Right forelimb (tissue), 1 donor: ENCODE measurements at places on chromosomes 4 and X.

DNA sequence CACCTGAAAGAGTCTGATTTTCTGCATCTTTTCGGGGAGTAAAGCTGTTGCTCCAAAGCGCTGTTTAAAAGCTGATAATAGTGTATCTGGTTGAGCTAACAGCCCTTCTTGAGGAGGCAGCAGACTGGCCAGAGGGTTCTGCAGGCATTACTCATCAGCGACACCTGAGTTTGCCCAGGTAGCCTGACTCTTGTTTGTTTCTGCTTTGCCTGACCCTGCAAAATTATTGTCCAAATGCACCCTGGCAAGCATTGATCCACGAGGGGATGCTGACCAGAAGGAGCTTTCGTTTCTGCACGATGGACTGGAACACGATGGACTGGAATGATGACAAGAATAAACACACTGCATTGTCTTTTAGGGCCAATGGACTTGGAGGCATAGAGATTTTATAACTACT is 6.2 kb downstream of the CD99 start:
- DNase-seq, result no peak

- no peak for DNase-seq
These were observed 4.6 kb downstream of the MMAA start for GRCh38 chr4:145623831-145624230.

GRCh38 chr4:18850867-18851266 is 829.3 kb upstream of the LCORL start:
- no peak for DNase-seq

DNA sequence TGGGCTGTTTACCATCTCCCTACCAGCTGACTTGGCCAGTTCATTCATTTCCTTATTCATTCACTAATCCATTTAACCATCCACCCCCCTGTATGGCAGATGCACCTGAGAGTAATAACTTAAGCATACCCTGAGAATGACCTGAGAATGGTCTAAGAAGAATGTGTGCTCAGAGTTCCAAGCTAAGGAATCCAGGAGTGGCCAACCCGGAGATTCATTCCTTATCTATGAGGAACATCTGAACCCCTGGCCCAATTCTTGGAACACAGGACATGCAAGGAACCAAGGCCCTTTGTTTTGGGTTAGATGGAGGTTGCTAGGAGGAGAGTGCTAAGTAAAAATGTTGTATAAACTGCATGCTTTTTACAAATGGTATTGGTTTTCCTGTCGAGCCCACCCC is 13.5 kb upstream of the STARD8 start:
- DNase-seq, result no peak

DNA sequence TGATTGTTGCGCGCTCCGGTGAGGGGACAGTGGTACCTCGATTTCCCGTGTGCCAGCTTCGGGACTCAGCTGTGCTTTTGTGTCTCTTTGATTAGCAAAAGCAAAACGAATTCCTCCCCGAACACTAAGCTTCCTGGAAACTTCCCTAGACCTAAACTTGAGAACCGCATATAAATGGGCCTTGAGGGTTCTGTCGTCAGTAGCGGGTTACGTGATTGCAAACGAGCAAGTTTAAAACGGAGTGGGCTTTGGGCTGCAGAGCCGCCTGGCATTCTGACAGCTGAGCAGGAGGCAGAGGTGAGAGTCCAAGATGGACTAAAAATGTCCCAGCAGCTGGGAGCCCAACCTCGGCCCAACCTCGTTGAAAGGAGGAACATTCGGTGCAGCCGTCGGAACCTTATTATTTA is 1.2 kb upstream of the TAPT1 start:
- peak; percentile 58 for DNase-seq

GRCh38 chr4:48635310-48635709 is 144.8 kb downstream of the FRYL start:
- no peak for DNase-seq

GRCh38 chr4:94306713-94307112 is 35.9 kb downstream of the HPGDS start:
- DNase-seq, result no peak

GRCh38 chr4:27685091-27685490 is 824.5 kb downstream of the STIM2 start:
- DNase-seq, result no peak

GRCh38 chrX:17613979-17614588 is 123.2 kb upstream of the SCML1 start:
- DNase-seq, result no peak

DNA sequence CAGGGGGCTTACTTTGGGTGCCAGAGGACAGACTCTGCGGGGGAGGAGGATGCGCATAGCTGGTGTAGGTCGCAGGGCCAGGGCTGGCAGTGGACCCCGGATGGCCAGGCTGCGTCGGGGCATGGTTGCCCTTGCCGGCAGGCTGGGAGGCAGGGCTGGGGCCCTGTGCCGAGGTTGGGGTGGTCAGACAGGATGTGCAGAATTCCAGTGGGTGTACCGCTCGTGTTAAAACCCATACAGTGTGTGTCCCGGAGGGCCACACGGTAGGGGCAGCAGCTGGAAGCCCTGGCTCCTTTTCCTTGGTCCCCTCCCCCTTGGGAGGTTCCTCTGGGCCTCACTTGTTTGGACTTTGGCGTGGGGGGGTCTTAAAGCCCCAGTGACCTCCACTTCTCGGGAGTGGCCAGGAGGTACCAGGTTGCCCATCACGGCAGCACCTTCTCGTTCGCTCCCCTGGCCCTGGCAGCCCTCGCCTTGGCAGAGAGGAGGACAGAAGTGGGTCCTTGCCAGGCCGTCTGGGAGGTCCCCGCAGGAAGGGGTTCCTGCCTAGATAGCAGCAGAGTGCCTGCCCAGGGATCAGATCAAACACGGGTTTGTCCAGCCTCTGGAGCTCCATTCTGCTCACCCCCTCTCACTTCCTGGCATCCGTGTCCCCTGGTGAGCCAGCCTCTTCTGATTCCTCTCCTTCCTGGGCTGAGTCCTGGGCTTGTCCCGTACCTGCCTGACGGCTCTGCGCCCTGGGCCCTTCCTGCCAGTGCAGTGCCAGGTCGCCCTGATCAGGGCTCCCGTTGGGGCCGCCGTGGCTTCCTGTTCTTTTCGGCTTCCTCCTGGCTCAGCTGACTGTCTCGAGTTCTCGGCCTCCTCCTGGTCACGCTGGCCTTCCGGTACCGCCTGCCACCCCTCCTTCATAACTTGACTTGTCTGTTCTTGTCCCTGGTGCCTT is 56.7 kb upstream of the HGFAC start:
- DNase-seq, result peak; percentile 37

- no peak for DNase-seq
These were observed 37.0 kb upstream of the NOCT start for GRCh38 chr4:138978600-138978999.

GRCh38 chrX:40809210-40809609 is 73.9 kb upstream of the MED14 start:
- no peak for DNase-seq

DNA sequence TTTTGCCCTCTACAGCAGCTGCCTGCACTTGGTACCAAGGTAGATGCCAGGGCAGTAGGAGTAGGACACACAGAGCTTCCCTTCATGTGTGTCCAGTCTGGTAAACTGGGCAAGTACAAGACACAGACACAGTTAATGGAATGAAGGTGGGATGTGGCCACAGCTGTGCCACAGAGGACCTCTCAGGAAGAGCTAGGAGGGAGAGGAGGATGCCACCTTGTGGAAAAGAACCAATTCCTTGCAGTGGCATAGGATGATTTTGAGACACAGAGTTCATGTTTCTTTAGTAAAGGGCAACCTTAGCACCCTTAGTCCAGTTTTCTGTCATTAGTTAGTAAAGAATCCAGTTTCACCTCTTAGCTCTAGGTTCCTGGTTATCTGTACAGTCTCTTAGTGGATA is 36.3 kb upstream of the TBC1D14 start:
- no peak for DNase-seq

- no peak for DNase-seq
These were observed 244.0 kb upstream of the SMIM31 start for GRCh38 chr4:164509951-164510350.
